Left ventricle myocardium inferior (tissue), 1 donor: ENCODE measurements at places on chromosomes 2 and 18. TPM values are rescaled to one million over a fixed set of nuclear protein-coding genes. Genes with fewer than 3 reads are reported as not detected.

The ARHGAP28 gene
- total RNA-seq: 1.5 TPM

The ANKRD62 gene
- total RNA-seq: not detected

- no peak for DNase-seq
Observed at GRCh38 chr2:191637182-191638078, 40.5 kb upstream of the NABP1 start.

DNA sequence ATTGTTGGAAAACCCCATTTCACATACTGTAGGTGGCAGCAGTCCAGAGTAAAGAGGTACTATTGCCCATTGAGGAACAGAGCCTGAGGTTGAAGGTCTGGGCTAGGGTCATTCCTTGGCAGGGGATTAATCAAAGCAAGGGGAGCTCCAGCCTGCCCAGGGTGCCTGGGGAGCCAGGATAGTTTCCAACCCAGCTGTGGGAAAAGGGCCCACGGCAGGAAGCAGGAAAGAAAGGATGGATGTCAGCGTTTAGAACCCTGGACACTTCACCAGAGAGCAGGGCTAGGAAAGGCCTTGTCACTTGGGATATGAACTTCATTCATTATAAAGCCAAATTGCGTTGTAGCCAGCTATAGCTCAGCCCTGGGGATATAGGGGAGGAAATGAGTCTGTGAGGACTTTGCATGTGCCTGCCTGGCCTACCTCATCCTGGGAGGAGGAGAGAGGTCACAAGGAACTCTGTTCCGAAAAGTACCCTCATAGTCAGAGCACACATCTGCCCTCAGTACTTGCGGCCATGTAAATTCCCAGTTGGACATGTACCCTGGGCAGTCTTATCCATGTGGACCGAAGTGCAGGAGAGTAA is 140.2 kb upstream of the COPS8 start:
- no peak for DNase-seq

- DNase-seq: no peak
Observed at GRCh38 chr2:80499095-80499494, 194.5 kb upstream of the LRRTM1 start.

DNA sequence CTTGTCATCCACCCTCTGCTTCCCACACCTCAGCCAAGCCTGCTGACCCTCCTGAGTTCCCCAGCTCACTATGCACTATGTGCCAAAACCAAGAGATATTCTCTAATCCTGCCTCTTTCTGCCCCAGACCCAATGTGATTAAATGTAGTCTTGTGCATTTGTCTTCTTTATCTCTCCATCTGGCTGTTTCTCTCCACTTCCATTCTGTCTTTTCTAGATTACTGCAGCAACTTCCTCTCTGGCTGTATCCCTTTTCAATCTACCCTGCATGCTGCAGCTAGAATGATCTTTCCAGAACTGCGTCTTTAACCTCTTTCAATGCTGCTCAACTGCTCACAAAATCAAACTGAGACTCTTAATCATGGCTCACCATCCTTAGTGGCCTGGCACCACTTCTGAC is 164.1 kb downstream of the GALNT14 start:
- DNase-seq: no peak

- DNase-seq: no peak
Observed at GRCh38 chr2:80323610-80324009, 19.1 kb upstream of the LRRTM1 start.

DNA sequence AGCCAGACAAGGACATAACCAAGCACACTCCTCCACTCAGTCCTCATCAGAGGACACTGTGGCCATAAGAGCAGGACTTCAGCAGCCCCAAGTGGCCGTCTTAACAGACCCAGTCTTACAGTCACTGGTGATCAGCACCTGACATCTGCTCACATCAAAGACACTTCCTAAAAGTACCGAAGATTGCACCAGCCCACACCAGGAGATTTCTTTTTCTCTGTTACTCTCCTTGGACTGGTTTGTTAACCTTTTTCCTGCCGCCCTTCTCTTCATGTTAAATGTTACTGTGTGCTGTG is 44.1 kb downstream of the MRPS5 start:
- DNase-seq: no peak

- DNase-seq: no peak
Observed at GRCh38 chr2:120455390-120455789, 109.5 kb downstream of the INHBB start.

- DNase-seq: no peak
Observed at GRCh38 chr2:236628256-236628901, 58.8 kb downstream of the ACKR3 start.
